ENCODE measurements at places on chromosomes 7 and 10. TPM values are rescaled to one million over a fixed set of nuclear protein-coding genes. Genes with fewer than 3 reads are reported as not detected.

Gene SDK1
- total RNA-seq = 0.78 TPM

GRCh38 chr10:11141571-11142091 is 124.0 kb downstream of the CELF2 start:
- no peak overlapping the region for H3K4me3 ChIP-seq
- peak overlapping the region; percentile 80 for H3K27ac ChIP-seq
- DNase-seq = no peak
- H3K27me3 ChIP-seq = no peaks in the 10 kb centered on the region
- H3K4me1 ChIP-seq = peaks cover 64% of the 10 kb centered on the region

GRCh38 chr7:55234408-55234807 is 130.7 kb upstream of the LANCL2 start:
- H3K4me1 ChIP-seq = no peaks in the 10 kb centered on the region
- peaks cover 12% of the 10 kb centered on the region for H3K27me3 ChIP-seq
- H3K27ac ChIP-seq = no peak overlapping the region
- no peaks in the 10 kb centered on the region for H3K36me3 ChIP-seq

GRCh38 chr7:37833107-37833817 is 15.1 kb upstream of the NME8 start:
- peak overlapping the region; percentile 68 for H3K4me3 ChIP-seq
- peaks cover 3% of the 10 kb centered on the region for H3K27me3 ChIP-seq
- no peaks in the 10 kb centered on the region for H3K36me3 ChIP-seq
- DNase-seq = peak; percentile 39

GRCh38 chr7:125098377-125098970 is 168.8 kb upstream of the POT1 start:
- no peaks in the 10 kb centered on the region for H3K4me1 ChIP-seq
- no peak overlapping the region for H3K27ac ChIP-seq
- DNase-seq = no peak
- H3K4me3 ChIP-seq = no peak overlapping the region

DNA sequence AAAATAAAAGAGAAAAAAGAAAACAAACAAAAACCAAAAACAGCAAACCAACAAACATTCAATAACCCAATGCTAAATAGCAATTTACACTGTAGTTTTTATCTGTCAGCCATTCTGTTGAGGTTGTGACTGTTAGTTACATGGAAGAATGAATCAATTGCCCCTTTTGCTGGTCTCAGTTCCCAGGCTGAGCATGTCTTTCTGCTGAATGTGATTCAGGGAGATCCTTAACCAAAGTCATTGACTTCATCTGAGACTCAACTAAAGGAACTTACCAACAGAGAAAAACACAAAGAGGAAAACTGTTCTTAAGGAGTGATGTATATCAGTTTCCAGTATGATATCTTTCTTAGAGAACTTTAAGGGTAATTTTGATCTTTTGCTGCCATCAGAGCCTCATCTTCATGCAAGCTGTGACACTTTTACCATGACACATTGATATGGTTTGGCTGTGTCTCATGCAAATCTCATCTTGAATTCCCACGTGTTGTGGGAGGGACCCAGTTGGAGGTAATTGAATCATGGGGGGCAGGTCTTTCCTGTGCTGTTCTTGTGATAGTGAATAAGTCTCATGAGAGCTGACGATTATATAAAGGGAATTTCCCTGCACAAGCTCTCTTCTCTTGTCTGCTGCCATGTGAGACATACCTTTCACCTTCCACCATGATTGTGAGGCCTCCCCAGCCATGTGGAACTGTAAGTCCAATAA is 469.8 kb downstream of the KIF20B start:
- H3K27ac ChIP-seq = no peak overlapping the region
- H3K27me3 ChIP-seq = peaks cover 2% of the 10 kb centered on the region
- H3K4me1 ChIP-seq = no peaks in the 10 kb centered on the region

- peak overlapping the region; percentile 87 for H3K4me3 ChIP-seq
- H3K27me3 ChIP-seq = no peaks in the 10 kb centered on the region
- H3K36me3 ChIP-seq = peaks cover 9% of the 10 kb centered on the region
Observed at GRCh38 chr7:55569797-55570196, 2.5 kb downstream of the VOPP1 start.

Data from activated CD8-positive, alpha-beta T cell treated with anti-CD3 and anti-CD28 coated beads for 36 hours (primary cell).